ENCODE measurements at places on chromosomes 11 and 22.

DNA sequence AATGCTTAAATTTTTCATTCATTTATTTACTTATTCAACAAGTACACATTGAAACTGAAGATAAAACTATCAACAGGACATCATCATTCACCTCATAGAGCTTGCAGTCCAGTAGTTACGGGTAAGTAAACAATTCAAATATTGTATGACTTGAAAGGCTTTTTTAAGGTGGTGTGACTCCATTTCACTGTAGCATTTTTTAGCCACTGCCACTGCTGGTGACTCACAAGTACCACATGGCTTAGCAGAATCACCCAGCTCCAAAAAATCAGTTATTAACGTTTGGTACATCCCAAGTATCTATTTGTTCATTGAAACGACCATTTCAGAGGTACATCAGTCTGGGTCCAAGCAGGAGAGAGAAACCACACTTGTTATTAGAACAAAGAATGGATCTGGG, 427.9 kb upstream of the DDI1 start:
- DNase-seq: no peak

GRCh38 chr22:25232301-25232700, 12.9 kb downstream of the CRYBB2 start:
- DNase-seq: no peak

GRCh38 chr11:118715837-118716260, 36.4 kb upstream of the TREH start:
- no peak for DNase-seq

DNA sequence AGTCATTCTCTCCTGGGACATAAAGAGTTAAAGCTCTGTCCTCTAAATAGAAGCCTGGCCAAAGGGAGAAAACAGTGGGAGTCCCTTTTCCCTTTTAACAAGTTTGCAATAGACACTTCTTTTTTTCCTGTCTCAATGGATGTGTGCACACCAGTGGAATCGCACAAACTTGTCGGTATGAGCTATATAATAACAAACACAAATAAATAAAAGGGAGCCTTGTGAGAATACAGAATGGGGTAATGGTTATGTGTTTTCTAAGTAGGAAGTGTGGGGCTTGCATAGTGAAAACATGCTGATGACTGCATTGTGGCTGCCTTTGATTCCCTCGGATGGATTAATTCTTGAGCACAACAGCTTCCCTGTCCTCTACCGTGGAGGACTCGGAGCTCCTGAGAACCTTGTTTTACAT, 131.9 kb downstream of the WNT7B start:
- no peak for DNase-seq

GRCh38 chr11:37999171-37999570, 1401.1 kb upstream of the RAG2 start:
- DNase-seq: no peak

GRCh38 chr11:108662700-108663099, 2.2 kb upstream of the DDX10 start:
- DNase-seq: no peak

- DNase-seq: no peak
These were observed 62.9 kb upstream of the LRRC4C start for GRCh38 chr11:41522391-41522790.

DNA sequence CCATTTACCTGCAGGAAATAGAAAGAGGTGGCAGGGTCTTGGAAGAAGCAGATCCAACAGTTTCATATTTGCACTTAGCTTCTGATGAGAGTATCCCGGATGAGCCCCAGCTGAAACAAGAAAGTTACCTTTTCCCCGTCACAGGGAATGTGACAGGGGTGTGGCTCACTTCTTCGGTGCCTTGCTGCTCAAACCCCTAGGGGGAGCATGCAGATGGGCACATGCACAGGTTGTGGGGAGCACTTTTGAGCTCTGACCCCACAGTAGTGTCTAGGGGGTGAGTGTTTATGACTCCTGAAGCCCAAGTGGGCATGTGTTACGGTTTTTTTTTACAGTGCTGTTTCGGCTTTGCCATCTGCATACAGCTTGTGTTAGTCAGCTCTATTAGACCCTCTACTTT, 1221.0 kb downstream of the JRKL start:
- no peak for DNase-seq

Data from GM13976 (cell line).